Aorta (tissue), 5 donors: ENCODE measurements at places on chromosomes 4 and X. TPM values are rescaled to one million over a fixed set of nuclear protein-coding genes. Genes with fewer than 3 reads are reported as not detected.

- no peak overlapping the region for H3K27ac ChIP-seq
- H3K4me1 ChIP-seq = no peaks in the 10 kb centered on the region
- H3K4me3 ChIP-seq = no peak overlapping the region
- no peak for DNase-seq
- no peaks in the 10 kb centered on the region for H3K36me3 ChIP-seq
These were observed 139.9 kb downstream of the RAB28 start for GRCh38 chr4:13344216-13344615.

DNA sequence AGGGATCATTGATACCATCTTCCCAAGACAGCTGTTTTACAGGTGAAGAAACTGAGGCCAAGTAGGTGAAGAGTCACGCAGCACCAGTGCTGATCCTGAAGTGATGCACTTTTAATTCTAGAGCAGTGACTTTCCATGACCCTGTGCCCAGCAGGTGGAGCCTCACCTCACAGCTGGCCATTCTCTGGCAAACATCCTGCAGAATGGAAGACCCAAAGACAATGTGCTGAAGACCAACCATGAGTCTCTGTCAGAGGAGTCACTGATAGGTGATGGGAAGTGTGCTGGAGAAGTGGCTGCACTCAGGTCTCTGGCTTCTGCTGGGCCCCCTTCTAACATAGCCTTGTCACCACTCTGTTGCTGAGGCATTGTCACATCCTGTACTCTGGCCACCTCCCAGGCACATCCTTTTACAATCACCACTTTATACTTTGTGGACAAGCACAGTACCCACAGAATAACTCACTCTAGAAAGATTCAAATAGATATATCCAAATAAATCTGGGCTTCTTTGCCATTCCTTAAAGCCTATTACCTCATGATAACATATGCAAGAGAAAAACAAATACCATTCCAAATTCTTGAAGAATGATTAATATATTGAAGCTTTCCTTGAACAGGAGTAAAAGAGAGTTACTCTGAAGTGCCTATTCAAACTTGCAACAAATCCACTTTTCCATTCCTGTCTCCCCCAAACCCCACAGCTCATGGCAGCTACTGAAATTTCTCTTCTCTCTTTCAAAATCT lies 64.1 kb upstream of the SCOC start:
- no peaks in the 10 kb centered on the region for H3K4me1 ChIP-seq
- no peaks in the 10 kb centered on the region for H3K27me3 ChIP-seq
- no peak overlapping the region for H3K4me3 ChIP-seq
- no peak for DNase-seq
- H3K36me3 ChIP-seq = no peaks in the 10 kb centered on the region

Gene RNF150
- total RNA-seq = 18.4 TPM

Gene PFKFB1
- total RNA-seq = 0.30 TPM

Gene TMEM144
- total RNA-seq = 14.1 TPM

Gene TEX13C
- total RNA-seq = not detected

DNA sequence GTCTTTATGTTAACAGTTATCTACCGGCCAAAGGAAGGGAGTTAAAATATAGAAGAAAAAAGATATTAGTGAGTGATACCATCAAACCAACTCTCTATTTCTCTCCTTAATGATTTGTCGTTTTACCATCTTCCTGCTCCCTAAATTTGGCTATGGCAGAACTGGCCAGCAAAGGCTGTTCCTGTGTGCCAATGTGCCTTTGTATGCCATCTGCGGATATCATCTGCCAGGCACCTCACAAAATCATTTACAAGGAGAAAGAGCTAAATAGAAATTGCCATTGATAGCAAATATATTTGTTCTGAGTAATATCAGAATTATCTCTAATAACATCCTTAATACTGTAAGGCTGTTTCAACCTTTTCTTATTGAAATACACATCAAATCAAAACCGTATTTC lies 22.4 kb downstream of the GPM6A start:
- H3K36me3 ChIP-seq = no peaks in the 10 kb centered on the region
- no peak for DNase-seq
- no peak overlapping the region for H3K27ac ChIP-seq
- H3K27me3 ChIP-seq = no peaks in the 10 kb centered on the region
- H3K4me3 ChIP-seq = no peak overlapping the region
- no peaks in the 10 kb centered on the region for H3K4me1 ChIP-seq

- no peaks in the 10 kb centered on the region for H3K36me3 ChIP-seq
- no peaks in the 10 kb centered on the region for H3K27me3 ChIP-seq
- DNase-seq = peak; percentile 98
- peak within 1 kb of the TSS; percentile 42 for H3K4me3 ChIP-seq
- H3K27ac ChIP-seq = peak within 1 kb of the TSS; percentile 58
These were observed at the start of gene FAM53A for GRCh38 chr4:1683736-1684505. FAM53A (minus strand) TSS chr4:1684313; CDS start chr4:1668741, 15,572 bp downstream.

GRCh38 chrX:153953342-153953830 lies 8.9 kb upstream of the RENBP start:
- no peak overlapping the region for H3K4me3 ChIP-seq
- no peaks in the 10 kb centered on the region for H3K36me3 ChIP-seq
- H3K27ac ChIP-seq = no peak overlapping the region
- H3K27me3 ChIP-seq = no peaks in the 10 kb centered on the region

- no peak overlapping the region for H3K27ac ChIP-seq
- no peaks in the 10 kb centered on the region for H3K27me3 ChIP-seq
- H3K4me3 ChIP-seq = no peak overlapping the region
- no peaks in the 10 kb centered on the region for H3K36me3 ChIP-seq
These were observed 211.7 kb downstream of the COX18 start for GRCh38 chr4:72857787-72858186.

DNA sequence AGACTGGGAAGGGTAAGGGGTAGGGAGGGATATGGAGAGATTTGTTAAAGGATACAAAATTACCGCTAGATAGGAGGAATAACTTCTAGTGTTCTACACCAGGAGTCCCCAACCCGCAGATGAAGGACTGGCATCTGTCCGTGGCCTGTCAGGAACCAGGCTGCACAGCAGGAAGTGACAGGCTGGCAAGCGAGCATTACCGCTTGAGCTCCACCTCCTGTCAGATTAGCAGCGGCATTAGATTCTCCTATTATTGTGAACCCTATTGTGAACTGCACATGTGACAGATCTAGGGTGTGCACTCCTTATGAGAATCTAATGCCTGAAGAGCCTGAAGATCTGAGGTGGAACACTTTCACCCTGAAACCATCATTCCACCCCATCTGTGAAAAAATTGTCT lies 27.9 kb upstream of the BBS7 start:
- no peak overlapping the region for H3K4me3 ChIP-seq
- H3K36me3 ChIP-seq = no peaks in the 10 kb centered on the region
- no peaks in the 10 kb centered on the region for H3K27me3 ChIP-seq
- H3K4me1 ChIP-seq = no peaks in the 10 kb centered on the region
- no peak overlapping the region for H3K27ac ChIP-seq
- no peak for DNase-seq

- H3K27ac ChIP-seq = no peak overlapping the region
- H3K27me3 ChIP-seq = no peaks in the 10 kb centered on the region
- no peak overlapping the region for H3K4me3 ChIP-seq
- H3K4me1 ChIP-seq = no peaks in the 10 kb centered on the region
- no peaks in the 10 kb centered on the region for H3K36me3 ChIP-seq
- DNase-seq = no peak
These were observed 235.9 kb downstream of the RPA4 start for GRCh38 chrX:97119474-97120109.

Gene MTNR1A
- not detected for total RNA-seq
